ENCODE measurements at places on chromosomes 1 and 21. TPM values are rescaled to one million over a fixed set of nuclear protein-coding genes. Genes with fewer than 3 reads are reported as not detected.

- no peak for DNase-seq
Measured at GRCh38 chr1:6241887-6242740, 1.9 kb upstream of the HES3 start.

- DNase-seq, result no peak
Measured at GRCh38 chr21:33755354-33755753, 113.1 kb downstream of the ITSN1 start.

DNA sequence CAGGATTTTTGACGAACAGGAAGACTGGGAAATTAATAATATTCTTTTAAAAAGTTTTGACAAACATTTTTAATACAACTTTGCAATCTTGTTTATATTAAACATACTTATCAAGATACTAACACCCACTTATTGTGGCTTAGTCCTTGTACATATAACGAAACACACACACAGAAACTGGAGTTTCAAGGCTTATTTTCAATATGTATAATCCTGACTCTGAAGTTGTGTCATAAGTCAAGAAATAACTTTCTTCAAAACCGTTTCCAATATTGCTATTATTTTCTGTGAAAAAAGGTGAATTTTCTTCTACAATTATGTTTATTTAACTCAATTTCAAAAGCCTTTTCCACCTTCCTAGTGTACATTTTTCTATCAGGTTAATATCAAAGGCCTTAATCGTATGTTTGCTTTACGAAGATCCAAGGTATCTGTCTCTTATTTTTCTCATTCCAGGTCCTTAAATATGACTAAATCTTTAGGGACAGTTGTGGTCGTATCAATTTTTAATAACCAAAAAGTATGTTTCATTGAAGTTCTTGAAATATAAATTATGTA, 1.8 kb downstream of the CDKN2C start:
- no peak for DNase-seq

The HRNR gene
- total RNA-seq, result not detected

DNA sequence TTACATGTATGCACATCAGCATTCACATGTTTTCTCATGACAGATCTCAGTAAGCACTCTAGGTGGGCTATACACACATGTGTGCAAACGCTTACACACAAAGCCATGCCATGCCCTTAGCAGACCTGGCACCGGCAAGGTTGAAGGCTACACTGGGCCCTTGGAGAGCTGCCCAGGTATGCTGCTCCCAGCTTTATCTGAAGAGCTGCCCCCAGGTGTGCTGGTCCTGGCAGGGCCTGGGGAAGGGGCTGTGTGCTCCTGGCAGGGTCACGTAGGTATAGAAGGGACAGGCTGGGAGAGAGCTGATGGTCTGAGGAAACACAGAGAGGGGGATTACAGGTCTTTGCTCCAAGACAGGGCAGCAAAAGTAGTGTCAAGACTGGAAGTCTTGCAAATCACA, 146.7 kb upstream of the VANGL1 start:
- DNase-seq, result no peak

- no peak for DNase-seq
Measured at GRCh38 chr1:86773341-86774288, 69.2 kb downstream of the SH3GLB1 start.

The HTR6 gene
- total RNA-seq, result 0.23 TPM

The VCAM1 gene
- 0.34 TPM for total RNA-seq

GRCh38 chr1:14725695-14726094, 127.2 kb downstream of the KAZN start:
- no peak for DNase-seq

GRCh38 chr1:37472281-37472680, 2.1 kb upstream of the ZC3H12A start:
- no peak for DNase-seq
